Amygdala (tissue), 56 donors: ENCODE measurements at places on chromosomes 1 and 21.
A peak's percentile ranks its signal among the peaks of the same experiment; 100 is the strongest.

- DNase-seq: no peak
Observed at GRCh38 chr1:53524428-53525375, 65.5 kb downstream of the DMRTB1 start.

DNA sequence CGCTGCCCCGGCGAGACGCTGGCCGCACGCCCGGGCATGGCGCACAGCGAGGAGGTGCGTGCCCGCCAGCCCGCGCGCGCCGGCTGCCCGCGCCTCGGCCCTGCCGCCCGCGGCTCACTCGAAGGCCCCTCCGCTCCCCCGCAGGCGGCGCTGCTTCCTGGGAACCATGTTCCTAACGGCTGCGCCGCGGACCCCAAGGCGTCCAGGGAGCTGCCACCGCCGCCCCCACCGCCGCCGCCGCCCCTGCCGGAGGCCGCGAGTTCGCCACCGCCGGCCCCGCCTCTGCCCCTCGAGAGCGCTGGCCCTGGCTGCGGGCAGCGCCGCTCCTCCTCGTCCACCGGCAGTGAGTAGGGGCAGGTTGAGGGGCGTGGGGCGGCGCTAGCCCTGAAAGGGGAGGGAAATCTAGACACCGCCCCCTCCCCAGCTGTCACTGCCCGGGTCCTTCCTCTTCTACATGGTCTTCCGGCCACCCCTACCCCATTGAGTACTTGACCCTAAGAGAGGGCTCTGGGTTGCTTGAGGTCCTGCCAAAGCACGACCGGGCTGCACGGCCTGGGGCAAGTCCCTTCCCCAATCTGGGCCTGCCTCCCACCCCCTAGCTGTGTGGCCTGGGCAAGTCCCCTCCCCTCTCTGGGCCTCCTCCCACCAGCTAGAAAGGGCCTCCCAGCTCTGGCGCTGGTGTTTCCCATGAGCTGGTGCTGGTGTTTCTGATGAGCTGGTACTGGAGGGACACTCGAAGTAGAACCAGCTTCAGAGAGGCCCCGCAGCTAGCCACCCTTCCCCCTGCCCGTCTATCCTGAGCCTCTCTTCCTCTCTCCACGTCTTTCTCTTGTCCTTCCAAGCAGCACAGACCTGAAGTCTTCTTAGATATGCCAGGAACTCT, 17.0 kb downstream of the TNFRSF25 start:
- no peak for DNase-seq

GRCh38 chr21:26717146-26717739, 128.0 kb downstream of the ADAMTS1 start:
- no peak for DNase-seq

- DNase-seq: peak; percentile 59
Observed at GRCh38 chr1:201792534-201793305, 36.2 kb upstream of the IPO9 start.

DNA sequence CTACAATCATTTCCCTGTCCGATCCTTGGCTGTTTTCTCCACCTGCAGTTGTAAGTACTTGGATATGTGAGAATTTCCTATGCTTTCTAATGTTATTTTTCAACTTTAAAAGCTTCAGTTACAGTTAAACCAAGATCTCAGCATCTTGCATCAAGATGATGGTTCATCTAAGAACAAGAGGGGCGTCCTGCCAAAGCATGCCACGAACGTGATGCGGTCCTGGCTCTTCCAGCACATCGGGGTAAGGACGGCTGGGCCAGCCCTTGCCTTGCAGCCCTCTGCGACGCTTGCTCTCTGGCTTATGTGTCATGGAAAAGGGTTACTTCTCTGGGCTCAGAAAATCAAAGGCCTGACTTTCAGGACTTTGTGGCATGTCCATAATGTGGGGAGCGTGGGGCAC, 46.8 kb downstream of the PKNOX1 start:
- DNase-seq: no peak

GRCh38 chr21:32004291-32004690, 131.5 kb downstream of the HUNK start:
- no peak for DNase-seq

GRCh38 chr21:30340714-30341573, 3.5 kb upstream of the KRTAP27-1 start:
- no peak for DNase-seq

GRCh38 chr1:180251526-180252305, 21.7 kb downstream of the LHX4 start:
- no peak for DNase-seq
